ENCODE measurements at places on chromosomes 12 and 14.

- no peak for DNase-seq
These were observed 150.8 kb downstream of the DICER1 start for GRCh38 chr14:95006479-95006878.

DNA sequence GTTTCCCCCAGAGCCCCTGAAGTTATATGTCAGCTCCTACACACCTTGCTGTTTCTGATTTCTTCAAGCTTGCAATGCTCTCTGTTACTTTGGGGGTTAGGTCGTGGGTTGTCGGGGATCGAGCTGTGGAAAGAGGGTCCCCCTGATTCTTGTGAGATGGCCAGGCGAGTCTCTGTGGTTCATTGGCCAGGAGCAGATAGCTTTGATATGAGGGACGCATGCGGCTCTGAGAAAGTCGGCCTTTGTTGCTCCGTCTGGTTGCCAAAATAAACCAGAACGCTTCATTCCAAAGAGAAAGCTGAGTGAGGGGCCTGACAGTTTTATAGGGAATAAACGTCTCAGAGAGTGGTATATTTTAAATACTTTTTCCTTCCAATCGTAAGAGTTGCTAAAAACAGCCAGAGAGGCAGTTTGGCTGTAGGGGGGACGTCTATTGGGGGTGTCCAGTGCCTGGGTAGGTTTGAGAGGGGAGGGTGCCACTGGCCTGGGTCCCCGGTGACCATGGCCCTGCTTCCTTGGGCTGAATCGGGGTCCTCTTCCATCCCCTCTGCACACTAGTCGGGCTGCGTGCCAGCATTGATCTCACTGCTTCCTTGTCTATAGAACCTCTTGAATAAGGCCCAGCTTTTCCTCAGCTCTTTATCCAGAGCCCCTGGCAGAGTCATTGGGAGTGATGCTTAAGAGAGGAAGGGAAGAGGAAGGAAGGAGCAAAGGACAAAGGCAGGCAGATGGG lies 18.9 kb downstream of the CCND2 start:
- no peak for DNase-seq

DNA sequence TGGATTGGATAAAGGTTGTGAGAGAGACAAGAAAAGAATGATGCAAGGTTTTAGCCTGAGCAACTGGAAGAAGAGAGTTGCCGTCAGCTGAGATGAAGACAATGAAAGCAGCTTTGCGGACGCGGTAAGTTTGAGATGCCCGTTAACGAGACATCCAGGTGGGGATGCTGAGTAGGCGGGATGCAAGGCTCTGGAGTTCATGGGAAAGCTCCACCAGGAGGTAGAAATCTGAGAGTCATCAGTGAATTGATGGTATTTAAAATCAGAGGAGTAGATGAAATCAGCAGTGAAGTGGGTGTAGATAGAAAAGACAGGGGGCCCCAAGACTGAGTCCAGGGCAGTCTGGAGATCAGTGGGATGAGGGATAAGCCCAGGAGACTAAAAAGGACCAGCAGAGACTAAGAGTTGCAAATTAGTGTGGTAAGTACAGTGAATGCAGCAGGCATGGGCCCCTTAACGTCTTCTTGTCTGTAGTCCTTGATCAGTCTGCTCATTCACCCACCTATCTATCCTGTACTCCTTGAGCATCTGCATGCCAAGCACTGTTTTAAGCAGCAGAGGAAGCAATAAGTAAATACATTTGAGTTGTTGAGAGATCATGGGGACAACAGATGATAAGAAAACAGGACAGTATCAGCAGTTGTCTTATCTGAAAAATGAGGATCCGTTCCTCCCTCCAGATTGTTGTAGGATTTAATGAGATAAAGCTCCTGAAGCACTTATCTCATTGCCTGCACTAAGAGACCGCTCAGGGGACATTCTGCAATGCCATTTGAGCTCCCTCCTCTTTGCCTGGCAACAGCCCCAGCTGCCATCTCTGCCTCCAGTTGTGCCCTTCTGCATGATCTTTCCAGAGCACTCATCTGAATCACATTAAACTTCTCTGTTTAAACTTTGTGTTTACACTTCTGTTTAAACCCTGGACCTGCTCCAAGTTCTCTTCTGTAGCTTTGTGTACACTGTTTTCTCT lies 91.5 kb downstream of the APAF1 start:
- peak; percentile 91 for DNase-seq

DNA sequence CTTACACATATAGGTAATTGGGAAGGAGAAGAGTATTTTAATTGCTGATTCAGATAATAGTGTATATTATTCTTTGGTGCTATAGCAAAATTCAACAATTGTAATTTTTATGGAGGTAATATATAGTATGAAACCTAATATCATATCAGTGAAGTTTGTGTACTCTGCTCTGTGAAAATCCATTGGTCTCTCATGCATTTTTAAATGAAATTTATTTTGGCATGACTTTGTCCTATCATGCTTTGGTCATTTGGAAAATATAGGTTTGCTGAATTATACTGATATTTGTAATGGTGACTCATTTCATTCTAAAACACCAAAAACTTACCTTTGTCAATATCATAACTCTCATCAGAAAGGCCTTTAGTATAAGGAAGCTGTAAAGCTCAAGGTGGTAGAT lies 962.0 kb upstream of the NOVA1 start:
- no peak for DNase-seq

DNA sequence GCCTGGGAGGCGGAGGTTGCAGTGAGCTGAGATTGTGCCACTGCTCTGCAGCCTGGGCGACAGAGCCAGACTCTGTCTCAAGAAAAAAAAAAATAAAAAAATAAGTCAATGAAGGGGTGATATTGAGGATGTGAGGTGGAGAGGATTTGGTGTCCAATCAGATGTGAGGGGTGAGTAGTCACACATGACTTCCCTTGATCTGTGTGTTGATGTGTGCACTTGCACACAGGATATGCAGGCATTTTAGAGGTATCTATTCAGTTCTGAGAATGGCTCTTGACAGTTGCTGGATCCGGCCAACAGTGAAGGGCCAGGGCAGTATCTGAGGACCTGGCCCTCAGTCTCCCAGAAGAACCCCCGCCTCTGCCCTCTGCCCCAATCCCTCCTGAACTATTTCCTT lies 7.8 kb upstream of the SP7 start:
- no peak for DNase-seq
